ENCODE measurements at places on chromosomes 2 and 18.

GRCh38 chr18:76451396-76452331 lies 43.4 kb downstream of the ZNF516 start:
- no peak for DNase-seq

GRCh38 chr18:53114441-53114840 lies 774.4 kb downstream of the DCC start:
- DNase-seq = no peak

- DNase-seq = no peak
Measured at GRCh38 chr18:80204142-80204541, 43.2 kb downstream of the PARD6G start.

DNA sequence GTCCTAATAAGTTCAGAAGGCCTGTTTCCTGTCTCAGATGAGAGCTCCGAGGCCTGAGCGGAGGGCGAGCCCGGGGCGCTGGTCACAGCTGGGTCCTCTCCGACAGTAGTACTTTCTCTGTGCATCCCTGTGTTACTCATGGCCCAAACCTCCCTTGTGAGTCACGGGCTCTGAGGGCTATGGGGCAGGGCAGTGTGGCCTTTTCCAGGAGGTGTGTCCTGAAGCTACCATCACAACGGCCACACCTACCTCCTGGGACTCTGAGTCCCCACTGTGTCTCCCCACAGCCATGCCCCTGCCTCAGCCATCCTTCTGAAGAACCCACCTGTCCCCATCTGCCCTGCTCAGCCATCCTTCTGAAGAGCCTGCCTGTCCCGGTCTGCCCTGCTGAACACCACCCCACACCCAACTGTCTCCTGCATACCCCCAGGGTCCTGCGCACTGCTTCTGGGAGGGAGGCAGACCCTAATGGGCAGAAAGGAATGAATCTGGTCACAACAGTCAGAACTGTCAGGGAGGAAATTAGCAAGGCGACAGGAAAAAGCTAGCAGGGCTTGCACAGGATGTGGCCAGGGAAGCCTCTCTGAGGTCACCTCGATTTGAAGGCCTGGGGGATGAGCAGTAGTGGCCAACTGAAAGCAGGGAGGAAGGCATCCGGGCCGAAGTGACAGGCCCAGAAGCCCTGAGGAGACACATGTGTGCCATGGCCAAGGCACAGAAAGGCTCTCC lies 145.4 kb upstream of the RIOK3 start:
- peak; percentile 26 for DNase-seq

- DNase-seq = no peak
Measured at GRCh38 chr2:112096098-112096497, 41.0 kb downstream of the TMEM87B start.

DNA sequence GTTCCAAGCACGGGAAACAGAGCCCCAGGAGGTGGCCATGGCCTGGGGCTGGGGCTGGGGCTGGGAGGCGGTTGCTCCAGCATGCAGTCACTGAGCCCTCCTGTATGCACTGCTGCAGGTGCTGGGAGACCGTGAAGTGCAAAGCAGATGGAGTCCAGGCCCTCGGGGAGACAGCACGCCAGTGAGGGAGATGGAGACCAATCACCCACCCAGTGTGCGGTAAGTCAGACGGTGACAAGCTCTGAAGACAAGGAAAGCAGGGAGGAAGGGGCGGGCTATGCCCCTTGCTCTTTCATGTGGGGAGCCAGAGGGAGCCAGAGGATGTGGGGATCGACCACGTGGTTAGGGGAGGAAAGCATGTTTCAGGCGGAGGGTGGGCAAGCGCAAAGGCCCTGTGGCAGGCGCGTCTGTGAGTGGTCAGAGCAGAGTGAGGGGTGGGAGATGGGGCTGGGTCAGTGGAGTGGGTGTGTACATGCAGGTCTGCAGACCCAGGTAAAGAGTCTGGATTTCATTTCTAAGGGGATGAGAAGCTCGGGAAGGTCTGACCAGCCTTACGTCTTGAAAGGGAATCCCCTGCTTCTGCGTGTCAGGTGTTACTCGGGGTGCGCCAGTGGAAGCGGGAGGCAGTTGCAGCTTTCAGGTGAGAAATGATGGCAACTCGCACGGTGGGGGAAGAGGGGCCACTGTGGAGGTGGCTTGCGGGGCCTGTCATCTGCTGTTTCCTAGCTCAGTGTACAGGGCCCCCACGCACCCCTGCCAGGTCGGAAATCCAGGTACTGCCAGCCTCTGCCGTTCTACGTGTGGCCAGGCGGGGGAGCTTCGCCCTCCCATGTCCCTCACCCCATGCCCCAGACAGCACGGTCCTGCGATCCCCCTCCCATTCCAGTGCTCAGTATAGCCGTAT lies 19.4 kb downstream of the RRM2 start:
- DNase-seq = peak; percentile 94

- no peak for DNase-seq
Measured at GRCh38 chr2:180021850-180022249, 14.8 kb upstream of the CWC22 start.

GRCh38 chr2:1563943-1564891 lies 151.0 kb downstream of the TPO start:
- DNase-seq = peak; percentile 67

GRCh38 chr2:3633089-3633981 lies 24.7 kb upstream of the ALLC start:
- no peak for DNase-seq

DNA sequence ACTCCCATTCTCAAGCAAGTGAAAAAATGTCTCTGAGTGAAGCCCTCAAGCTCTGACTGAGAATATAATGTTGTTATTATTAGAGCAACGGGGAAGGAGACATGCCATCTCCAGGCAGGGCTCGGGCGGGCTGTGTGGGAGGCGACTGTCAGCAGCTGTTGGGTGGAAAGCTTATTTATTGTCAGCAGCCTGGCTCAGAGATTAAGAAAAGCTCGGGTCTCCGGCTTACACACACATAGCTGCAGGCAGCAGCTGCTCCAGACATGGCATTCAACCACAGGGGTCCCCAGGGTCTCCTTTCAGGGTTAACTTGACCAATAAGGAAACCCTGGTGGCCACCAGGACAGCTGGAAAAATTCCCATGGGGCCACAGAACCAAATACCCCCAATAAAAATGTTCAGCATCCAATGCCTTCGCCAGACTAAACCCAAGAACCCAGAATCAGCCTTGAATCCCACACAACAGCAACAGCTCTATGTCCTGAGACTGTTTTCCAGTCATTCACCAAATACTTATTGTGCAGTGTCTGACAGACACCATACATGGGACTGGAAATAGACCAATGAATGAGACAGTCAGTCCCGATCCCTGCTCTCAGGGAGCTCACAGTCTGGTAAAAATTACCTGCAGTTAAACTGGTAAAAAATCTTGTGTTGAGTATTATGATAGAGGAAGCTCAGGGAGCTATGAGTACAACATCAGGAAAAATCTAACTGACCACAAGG lies 70.5 kb upstream of the RTN4 start:
- DNase-seq = no peak

DNA sequence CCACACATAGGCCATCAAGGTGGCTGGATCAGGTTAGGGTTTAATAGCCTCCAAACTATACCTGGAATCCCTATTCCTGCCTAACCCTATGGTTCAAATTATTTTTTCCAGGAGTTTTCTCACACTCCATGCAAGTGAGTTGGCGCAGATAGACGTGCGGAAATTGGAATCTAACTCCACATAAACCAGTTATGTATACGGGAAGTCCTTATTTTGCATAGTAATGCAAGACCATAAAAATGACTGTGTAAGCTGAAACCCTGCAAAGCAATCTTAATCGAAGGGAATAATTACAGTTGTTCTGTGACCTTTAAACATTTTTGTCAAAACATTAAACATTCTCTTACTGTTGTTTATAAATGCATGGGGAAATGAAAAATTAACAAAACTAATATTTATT lies 200.1 kb upstream of the SIX2 start:
- DNase-seq = no peak

GRCh38 chr2:29212009-29212408 lies 96.8 kb downstream of the CLIP4 start:
- no peak for DNase-seq

- DNase-seq = no peak
Measured at GRCh38 chr2:3399829-3400228, 20.3 kb downstream of the TRAPPC12 start.

GRCh38 chr2:165601928-165602521 lies 132.5 kb downstream of the CSRNP3 start:
- DNase-seq = no peak

- DNase-seq = no peak
Measured at GRCh38 chr18:79352432-79352831, 43.3 kb upstream of the NFATC1 start.

DNA sequence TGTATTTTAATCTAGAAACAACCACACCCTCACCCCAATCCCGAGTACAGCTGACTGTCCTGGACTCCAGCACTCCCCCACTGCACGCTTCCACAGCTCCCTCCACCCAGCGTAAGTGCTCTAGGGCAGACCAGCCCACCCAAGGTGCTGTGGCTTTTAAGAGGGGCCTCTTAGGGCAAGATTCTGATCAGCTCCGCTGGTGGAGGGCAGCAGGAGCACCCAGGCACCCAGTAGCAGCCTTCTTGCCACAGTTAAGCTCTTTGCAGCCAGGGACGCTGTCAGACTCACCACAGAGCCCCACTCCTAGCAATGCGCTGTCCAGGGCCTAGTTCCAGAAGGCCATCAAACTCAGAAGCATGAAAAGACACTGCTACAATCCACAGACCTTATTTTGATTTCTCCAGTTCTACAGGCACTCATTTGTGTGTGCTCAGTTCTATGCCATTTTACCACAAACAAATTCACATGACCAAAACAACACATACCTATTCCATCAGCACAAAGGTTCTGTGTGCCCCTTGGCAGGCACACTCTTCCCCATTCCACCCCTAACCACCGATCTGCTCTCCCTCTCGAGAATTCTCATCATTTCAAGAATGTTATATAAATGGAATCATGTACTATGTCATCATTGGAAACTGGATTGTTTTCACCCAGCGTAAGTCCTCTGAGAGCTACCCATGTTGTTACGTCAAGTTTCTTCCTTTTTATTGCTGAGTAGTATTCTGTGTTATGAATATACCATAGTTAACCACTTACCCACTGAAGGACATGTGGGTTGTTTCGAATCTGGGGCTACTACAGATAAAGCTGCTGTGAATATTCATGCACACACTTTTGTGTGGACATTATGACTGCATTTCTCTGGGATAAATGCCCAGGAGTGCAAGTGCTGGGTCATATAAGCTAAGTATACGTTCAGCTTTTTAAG lies 40.4 kb downstream of the PTPN2 start:
- no peak for DNase-seq

- no peak for DNase-seq
Measured at GRCh38 chr18:7729868-7730267, 162.8 kb downstream of the PTPRM start.

DNA sequence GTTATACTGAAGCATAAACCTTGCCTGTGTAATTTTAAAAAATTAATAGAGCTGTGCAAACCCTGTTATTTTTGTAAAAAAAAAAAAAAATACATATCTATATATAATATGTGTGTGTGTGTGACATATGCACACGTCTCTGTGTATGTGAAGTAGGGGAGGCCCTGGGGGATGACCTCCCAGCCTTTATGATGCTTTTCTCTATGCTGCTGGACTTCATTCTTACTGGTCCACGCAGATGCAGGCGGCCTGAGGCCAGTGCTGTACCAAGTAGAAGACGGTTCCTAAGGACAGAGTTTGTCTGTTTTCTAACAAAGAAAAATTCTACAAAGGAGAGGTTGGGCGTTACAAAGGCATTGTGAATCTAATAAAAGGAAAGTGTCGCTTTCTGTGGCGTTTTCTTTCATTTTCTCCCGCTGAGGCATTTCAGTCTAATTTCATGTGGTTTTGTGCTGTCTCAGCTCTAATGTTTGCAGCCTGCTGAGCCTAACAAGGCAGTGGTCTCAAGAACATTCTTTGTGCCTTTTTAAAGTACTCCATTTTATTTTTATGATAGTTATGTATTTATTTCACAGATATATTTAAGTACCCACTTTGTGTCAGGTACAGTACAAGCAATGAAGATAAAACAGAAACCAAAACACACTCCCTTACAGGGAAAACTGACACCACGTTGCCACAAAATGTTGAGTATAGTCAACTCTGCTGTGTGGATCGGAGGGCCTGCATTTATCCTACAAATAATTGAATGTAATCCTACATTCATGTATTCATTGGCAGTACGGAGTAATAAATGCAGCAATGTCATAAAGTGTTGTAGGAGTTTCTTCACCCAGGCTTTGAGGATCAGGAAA lies 118.0 kb downstream of the RAB3GAP1 start:
- peak; percentile 10 for DNase-seq

DNA sequence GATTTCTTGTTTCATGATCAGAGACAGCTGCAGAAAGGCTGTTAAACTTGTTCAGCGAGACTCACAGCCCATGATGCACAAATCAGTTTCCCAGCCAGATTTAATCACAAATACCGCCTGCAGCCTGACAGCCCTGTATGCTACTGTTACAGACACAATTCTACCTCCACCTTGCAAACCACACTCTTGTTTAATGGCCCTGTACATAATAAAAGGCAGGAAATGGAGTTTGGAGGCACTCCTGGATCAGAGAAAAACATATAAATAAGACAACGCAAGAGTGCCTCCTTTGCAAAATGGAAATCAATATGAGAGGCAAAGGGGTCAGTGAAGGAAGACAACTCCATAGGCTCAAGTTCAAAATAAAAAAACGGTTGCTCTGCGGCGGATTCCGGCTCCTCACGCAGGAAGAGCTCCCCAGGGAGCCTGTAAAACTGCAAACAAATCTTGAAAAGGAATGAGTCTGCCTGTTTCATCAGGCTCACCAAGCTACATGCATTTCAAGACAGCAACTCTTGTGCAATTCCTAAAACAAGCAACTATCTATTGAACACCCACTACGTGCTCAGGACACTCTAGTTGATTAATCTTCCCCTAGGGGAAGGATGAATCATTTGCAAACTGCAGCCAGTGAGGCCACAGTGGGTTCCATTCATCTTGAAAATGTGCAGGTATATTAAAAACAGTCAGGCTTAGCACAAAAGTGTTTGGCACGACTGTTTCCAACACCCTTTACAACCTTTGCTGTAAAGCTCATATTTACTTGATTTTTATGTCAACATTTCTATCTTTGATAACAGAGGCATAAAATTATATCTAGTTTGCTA lies 37.5 kb downstream of the TBC1D8 start:
- peak; percentile 82 for DNase-seq

- no peak for DNase-seq
Measured at GRCh38 chr2:111662771-111663470, 221.1 kb downstream of the ANAPC1 start.

DNA sequence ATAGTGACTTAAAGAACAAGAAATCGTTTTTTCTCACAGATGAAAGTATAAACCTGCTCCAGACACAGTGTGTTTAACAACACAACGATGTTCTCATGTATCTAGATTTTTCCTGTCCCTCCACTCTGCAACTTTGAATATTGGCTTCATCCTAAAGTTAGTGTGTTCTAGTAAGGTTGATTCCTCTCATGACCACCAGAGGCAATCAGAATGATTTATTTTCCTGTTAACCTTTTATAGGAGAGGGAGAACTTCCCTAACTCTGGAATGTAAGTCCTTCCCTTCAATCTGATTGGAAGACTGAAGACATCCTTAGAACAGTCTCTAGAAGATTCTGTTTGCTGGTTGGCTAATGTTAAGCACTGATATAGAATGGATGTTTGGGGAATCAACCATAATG lies 41.0 kb upstream of the TAF4B start:
- no peak for DNase-seq
